ENCODE measurements at places on chromosomes 1 and 21.

GRCh38 chr21:15293240-15293639, 228.4 kb upstream of the NRIP1 start:
- DNase-seq: no peak

- no peak for DNase-seq
These were observed 497.1 kb upstream of the PLXNA2 start for GRCh38 chr1:208741296-208741695.

DNA sequence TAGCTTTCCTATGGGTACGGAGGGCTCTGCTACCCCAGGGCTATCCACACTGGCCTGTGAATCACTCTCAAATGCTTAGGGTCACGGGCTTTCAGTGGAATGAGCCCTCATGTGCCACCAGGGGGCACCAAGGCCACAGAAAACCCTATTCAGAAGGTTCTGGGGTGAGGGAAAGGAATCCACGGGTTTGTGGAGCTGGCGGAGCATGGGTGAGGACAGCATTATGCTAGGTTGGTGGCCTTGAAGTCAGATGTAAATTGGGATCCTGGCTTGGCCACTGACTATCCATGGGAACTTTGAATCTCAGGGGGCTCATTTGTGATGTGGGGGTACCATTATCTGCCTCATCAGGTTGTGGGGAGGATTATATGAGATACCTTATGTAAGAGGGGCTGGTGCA, 5.1 kb upstream of the LAMTOR5 start:
- DNase-seq: peak; percentile 64

DNA sequence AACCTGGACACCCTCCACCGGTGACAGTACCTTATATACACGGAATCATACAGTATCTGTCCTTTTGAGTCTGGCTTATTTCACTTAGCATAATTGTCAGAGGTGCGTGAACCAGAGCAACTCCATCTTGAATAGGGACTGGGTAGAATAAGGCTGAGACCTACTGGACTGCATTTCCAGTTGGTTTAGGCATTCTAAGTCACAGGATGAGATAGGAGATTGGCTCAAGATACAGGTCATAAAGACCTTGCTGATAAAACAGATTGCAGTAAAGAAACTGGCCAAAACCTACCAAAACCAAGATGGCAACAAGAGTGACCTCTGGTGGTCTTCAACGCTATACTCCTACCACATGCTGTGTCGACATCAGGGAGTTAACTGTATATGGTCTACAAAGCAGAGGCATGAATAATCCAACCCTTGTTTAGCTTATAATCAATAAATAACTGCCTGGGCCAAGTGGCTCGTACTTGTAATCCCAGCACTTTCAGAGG, 1.4 kb upstream of the FDPS start:
- DNase-seq: peak; percentile 39

DNA sequence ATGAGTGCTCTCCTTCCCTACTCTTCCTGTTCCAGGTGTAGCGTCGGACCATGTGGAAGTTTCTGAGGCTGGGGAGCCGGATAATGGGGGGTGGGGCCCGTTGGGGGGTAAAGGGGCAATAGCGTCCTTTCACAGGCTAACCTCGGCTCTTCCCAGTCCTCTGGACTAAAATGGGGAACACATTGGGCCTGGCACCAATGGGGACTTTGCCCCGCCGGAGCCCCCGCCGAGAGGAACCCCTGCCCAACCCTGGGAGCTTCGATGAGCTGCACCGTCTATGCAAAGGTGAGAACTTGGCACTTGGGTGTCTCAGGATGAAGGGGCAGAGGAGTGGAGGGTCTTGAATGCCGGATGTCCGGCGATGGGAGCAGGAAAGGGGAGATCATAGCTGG, 456 bp downstream of the TOMM40L start:
- DNase-seq: peak; percentile 37

GRCh38 chr1:83844546-83844945, 154.4 kb downstream of the TTLL7 start:
- no peak for DNase-seq

GRCh38 chr1:115239426-115239825, 98.6 kb downstream of the NGF start:
- DNase-seq: no peak

DNA sequence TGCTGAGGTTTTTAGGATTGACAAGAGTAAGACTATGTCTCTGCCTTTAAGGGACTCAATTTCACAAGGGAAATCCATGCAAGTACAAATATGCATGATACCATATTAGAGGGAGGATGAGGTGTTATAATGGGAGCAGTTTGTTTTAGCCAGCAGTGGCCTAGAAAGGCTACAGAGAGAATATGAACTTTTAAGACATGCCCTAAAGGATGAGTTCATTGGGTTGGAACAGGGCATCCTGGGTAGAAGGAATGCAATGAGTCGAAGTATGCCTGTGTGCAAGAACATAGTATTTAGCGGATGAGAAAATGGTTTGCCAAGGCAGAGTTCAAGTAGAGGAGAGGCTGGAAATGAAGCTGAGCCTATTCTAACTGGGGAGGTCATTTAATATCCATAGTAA, 32.6 kb upstream of the LEPR start:
- DNase-seq: no peak

DNA sequence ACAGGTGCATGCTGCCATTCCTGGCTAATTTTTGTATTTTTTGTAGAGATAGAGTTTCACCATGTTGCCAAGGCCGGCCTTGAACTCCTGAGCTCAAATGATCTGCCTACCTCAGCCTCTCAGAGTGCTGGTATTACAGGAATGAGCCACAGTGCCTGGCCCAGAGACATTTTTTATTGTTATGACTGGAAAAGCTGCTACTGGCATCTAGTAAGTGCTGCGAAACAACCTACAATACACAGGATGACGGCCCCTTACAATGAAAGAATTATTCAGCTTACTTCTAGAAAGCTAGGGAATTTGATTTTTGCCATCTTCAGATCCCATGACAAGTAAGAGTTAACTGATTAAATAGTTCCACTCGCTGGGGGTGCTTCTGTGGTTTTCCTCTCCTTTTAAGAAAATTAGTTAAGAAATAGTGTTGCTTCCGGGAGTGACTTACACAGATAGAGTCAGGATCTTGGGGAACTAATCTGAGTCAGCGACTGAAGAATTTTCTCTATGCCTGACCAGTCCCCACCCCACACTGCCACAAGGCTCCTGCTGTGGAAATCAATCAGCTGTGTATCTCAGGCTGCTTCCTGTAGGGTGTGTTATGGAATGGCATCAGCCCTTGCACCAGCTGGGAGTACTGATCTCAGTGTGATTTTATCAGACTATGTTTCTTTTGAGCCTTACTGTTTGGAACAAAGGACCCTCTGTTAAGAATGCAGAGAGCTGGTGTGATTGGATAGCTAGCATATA, 93.0 kb upstream of the BMP8A start:
- DNase-seq: peak; percentile 15

DNA sequence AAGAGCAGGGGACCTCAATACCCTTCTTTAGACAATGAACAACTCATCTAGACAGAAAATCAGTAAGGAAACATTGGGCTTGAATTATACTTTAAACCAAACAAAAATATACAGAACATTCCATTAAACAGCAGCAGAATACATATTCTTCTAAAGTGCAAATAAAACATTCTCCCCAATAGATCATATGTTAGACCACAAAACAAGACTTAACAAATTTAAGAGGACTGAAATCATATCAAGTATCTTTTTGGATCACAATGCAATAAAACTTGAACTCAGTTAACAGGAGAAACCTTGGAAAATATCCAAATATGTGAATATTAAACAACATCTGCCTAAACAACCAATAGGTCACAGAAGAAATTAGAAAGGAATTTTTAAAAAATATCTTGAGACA, 47.7 kb upstream of the HP1BP3 start:
- no peak for DNase-seq

GRCh38 chr1:65235867-65236805, 73.2 kb upstream of the DNAJC6 start:
- peak; percentile 60 for DNase-seq

DNA sequence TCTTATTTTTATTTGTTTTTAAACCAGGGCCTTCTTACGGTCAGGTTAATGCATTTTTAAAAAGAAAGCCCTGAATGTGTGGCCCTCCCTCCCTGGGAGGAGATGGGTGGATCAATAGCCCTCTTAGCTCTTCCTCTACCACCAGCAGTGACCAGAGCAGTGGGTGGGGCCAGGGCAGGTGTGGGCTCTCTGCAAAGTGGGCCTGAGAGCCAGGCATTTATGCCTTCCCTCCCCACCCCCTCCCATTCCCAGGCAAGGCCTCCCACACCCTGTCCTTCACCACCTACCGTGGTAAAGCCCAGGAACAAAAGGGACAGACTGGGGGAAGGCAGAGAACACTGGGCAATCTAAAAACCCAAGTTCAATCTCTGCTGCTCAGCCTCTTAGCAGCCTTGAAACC, 63.9 kb downstream of the SSBP3 start:
- peak; percentile 69 for DNase-seq

DNA sequence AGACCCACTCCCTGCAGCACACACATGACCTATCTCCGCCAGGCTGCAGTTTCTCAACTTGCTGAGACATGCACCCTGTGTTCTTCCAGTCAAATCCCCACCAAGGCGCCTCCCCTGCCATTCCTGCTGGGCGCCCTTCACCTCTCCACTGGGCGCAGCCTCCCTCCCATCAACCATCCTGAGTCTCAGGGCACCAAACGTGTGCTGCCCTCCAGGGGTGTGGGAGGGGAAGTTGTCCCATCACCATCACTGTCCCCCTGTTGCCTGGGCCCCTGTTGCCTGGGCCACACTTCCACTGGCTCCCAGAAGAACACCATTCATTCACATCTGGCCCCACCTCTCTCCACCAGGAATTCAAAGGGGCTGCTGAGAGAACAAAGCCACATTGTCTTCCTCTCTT, 44.9 kb upstream of the EFHD2 start:
- DNase-seq: no peak

DNA sequence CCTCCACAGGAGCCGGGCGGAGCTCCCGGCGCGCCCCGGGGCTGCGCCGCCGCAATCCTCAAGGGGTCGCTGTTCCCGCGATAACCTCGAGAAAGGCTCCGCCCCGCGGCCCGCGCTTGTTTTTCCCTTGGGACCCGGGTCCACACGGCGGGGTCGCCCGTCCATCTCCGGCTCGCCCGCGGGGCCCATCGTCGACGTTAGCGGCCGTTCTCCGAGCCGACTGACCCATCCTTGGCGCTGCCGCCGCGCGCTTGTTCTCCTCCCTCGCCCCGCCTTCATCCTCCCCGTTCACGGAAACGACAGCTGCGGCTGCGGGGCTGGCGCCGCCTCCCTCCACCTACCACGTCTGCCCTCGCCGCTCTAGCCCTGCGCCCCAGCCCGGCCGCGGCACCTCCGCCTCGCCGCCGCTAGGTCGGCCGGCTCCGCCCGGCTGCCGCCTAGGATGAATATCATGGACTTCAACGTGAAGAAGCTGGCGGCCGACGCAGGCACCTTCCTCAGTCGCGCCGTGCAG, at the start of gene SH3GLB1:
Gene SH3GLB1, plus strand, starts transcription at position 119 of the 514 bp plus-strand sequence. Its CDS starts 324 bp downstream, at position 443.
- DNase-seq: peak; percentile 97

- DNase-seq: no peak
These were observed at the start of gene OR6N1 for GRCh38 chr1:158771950-158772866. Gene OR6N1, minus strand, starts transcription at chr1:158772195. Its CDS starts 5,513 bp downstream, at chr1:158766682.

DNA sequence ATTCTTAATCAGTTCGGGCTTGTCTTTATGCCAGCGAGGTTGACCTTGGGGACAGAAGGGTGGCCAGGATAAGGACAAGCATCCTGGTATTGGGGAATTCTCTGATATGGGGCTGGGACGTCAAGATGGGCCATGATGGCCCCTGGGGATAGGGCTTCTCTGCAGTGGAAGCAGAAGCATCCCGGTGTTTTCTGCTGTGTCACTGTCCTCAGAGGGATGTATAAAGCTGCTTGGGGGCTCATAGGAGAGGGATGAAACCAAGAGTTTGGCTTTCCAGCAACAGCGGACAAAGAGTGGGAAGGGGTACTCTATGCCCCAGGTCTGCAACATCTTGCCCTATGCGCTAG, 1.4 kb upstream of the ATP1B1 start:
- DNase-seq: no peak

- no peak for DNase-seq
These were observed 3.8 kb upstream of the SLC50A1 start for GRCh38 chr1:155131856-155132255.

GRCh38 chr1:41396084-41396483, 34.9 kb downstream of the FOXO6 start:
- no peak for DNase-seq

DNA sequence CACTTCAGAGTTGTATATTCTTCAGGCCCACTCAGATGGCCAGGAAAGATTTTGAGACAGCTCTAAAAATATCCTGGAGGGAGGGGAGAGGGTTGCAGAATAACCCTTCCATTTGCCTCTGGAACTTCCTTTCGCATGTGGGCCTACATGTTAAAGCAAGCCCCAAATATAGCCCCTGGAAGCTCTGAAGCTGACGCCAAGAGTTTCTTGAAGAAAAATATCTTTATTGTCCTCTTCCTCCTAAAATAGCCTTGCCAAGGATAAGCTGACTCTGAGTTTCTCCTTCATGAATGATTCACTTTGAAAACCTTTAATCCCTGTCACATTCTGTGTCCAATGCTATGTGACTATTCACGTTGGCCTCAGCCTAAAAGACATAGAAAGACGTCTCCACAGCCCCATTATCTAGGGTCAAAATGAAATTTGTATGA, 6.4 kb downstream of the C1orf116 start:
- no peak for DNase-seq

GRCh38 chr1:67441739-67442281, 11.6 kb upstream of the SERBP1 start:
- DNase-seq: no peak

DNA sequence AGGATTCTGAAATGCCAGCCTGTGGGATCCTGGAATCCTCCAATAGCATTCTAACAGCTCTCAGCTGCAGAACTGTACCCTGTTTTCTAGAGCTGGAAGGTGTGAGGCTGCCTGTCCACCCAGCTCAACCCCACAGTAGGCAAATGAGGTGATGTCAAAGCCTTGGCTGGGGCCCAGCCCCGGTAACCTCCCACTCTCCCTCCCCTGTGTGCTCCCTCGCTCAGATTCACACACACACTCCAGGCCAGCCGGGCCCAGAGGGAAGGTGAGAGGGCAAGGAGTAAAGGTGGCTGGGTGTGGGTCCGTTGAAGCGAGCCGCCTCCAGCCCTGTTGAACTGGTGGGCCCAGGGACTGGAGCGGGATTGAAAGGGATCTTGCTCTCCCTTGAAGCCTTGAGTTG, at the start of gene BSND:
Gene BSND, plus strand, starts transcription at position 257 of the 400 bp plus-strand sequence. CDS start 254 bp downstream, outside the sequence.
- DNase-seq: no peak

DNA sequence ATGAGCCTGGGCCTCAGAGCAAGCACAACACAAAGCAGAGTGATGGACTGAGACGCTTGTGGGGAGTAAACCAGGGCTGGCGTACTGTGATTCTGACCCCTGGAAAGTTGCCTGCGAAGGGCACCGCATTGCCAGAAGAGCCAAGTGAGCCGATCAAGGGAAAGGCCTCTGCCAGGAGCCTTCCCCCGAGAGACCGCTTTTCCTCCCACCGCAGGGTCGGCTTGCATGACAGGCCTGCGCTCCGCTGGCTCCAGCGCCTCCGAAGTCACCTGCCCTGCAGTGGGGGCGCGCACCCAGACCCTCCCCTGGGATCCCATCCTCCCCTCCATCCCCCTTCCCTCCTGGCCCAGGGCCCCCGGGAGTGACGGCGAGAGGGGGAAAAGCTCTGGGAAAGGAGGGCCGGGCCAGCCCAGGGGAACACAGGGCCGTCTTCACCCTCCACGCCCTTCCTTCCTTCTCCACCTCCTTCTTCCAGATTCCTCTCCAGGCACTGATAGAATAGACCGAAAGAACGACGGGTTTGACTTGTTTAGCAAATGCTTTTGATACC, 165.0 kb downstream of the TRIM33 start:
- peak; percentile 32 for DNase-seq

GRCh38 chr1:84181350-84182005, 37.4 kb downstream of the PRKACB start:
- DNase-seq: no peak

Data from NCI-H146 (cell line).